ENCODE measurements at places on chromosomes 12 and 14. TPM values are rescaled to one million over a fixed set of nuclear protein-coding genes. Genes with fewer than 3 reads are reported as not detected.

USP44 gene
- 5.6 TPM for total RNA-seq

CEBPE gene
- total RNA-seq: not detected

RGS6 gene
- not detected for total RNA-seq

CDK2 gene
- 19.0 TPM for total RNA-seq

ASPG gene
- total RNA-seq: 0.51 TPM

SPATS2 gene
- total RNA-seq: 3.3 TPM

GRCh38 chr12:9319044-9319841, 111.0 kb upstream of the PZP start:
- no peak overlapping the region for H3K4me3 ChIP-seq
- H3K27me3 ChIP-seq: no peaks in the 10 kb centered on the region

GRCh38 chr14:81005540-81006228, 50.3 kb downstream of the TSHR start:
- H3K4me1 ChIP-seq: no peaks in the 10 kb centered on the region
- H3K36me3 ChIP-seq: no peaks in the 10 kb centered on the region
- no peak overlapping the region for H3K4me3 ChIP-seq
- DNase-seq: no peak
- no peak overlapping the region for H3K27ac ChIP-seq
- no peaks in the 10 kb centered on the region for H3K27me3 ChIP-seq

GRCh38 chr12:52965337-52965731, 16.4 kb downstream of the KRT18 start:
- no peaks in the 10 kb centered on the region for H3K27me3 ChIP-seq
- peak overlapping the region; percentile 63 for H3K27ac ChIP-seq
- no peaks in the 10 kb centered on the region for H3K36me3 ChIP-seq
- no peaks in the 10 kb centered on the region for H3K4me1 ChIP-seq
- no peak for DNase-seq

DNA sequence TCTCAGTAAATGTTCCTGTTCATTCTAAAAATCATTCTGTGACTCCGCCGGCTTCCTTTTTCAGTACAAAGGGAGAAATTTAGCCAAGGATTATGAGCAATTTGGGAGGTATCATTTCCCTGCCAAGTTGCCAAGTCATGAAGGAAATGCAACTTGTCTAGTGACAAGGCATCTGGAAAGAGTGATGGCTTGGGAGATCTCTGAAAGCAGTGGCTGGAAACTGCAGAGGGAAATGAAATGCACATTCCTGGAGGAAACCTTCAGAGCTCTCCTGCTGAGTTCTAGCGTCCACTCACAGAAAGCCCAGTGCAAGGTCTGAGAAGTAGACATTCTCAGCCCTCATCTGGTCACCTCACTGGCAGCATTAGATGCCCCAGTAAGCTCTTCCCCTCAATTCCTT, 91.7 kb downstream of the GALC start:
- no peaks in the 10 kb centered on the region for H3K27me3 ChIP-seq
- H3K4me1 ChIP-seq: no peaks in the 10 kb centered on the region
- no peaks in the 10 kb centered on the region for H3K36me3 ChIP-seq
- H3K27ac ChIP-seq: no peak overlapping the region
- no peak overlapping the region for H3K4me3 ChIP-seq
- DNase-seq: no peak

GRCh38 chr14:75558440-75558839, 20.0 kb upstream of the FLVCR2 start:
- no peaks in the 10 kb centered on the region for H3K4me1 ChIP-seq
- H3K4me3 ChIP-seq: no peak overlapping the region
- no peaks in the 10 kb centered on the region for H3K27me3 ChIP-seq
- H3K27ac ChIP-seq: no peak overlapping the region
- no peaks in the 10 kb centered on the region for H3K36me3 ChIP-seq

DNA sequence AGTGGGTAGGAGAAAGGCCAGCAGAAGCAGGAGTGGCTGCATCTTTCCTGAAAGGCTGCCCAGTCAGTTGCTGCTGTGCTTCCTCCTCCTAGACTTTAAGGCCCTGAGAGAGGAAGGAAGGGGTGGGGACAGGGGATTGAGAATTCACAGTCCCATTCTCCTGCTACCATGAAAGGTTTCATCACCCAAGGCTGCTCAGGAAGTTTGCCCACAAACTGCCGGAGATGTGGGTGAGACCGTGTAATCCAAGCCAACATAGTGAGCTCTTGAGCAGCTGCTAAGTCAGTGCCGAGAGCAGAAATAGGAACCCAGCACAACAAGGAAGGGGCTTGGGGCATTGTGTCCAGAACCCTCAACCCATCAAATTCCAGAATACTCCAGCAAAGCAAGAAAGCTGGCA, at the start of gene CTSG:
TSS of gene CTSG (minus strand) at position 69 of the 400 bp plus-strand sequence. CDS start at position 42, 27 bp downstream.
- no peaks in the 10 kb centered on the region for H3K27me3 ChIP-seq
- no peak within 1 kb of the TSS for H3K4me3 ChIP-seq
- no peaks in the 10 kb centered on the region for H3K36me3 ChIP-seq
- H3K27ac ChIP-seq: no peak within 1 kb of the TSS
- DNase-seq: no peak

- DNase-seq: no peak
- H3K4me1 ChIP-seq: no peaks in the 10 kb centered on the region
- no peak overlapping the region for H3K4me3 ChIP-seq
- H3K27me3 ChIP-seq: no peaks in the 10 kb centered on the region
- no peak overlapping the region for H3K27ac ChIP-seq
Measured at GRCh38 chr12:67331123-67331522, 62.0 kb downstream of the CAND1 start.

DNA sequence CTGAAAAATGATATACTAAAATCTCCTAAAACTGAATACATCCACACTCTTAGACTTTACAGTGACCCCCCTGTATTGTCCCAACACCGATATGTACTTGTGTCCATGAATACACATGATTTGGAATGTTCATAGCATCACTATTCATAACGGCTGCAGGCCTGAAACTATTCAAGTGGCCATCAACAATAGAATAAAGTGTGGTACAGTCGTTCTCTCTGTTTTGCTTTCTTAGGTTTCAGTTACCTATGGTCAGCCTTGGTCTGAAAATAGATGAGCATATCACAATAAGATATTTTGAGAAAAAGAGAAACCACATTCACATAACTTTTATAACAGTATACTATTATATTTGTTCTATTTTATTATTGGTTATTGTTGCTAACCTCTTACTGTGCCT, 150.6 kb downstream of the ASCL4 start:
- H3K36me3 ChIP-seq: no peaks in the 10 kb centered on the region
- H3K27me3 ChIP-seq: no peaks in the 10 kb centered on the region
- DNase-seq: no peak

DNA sequence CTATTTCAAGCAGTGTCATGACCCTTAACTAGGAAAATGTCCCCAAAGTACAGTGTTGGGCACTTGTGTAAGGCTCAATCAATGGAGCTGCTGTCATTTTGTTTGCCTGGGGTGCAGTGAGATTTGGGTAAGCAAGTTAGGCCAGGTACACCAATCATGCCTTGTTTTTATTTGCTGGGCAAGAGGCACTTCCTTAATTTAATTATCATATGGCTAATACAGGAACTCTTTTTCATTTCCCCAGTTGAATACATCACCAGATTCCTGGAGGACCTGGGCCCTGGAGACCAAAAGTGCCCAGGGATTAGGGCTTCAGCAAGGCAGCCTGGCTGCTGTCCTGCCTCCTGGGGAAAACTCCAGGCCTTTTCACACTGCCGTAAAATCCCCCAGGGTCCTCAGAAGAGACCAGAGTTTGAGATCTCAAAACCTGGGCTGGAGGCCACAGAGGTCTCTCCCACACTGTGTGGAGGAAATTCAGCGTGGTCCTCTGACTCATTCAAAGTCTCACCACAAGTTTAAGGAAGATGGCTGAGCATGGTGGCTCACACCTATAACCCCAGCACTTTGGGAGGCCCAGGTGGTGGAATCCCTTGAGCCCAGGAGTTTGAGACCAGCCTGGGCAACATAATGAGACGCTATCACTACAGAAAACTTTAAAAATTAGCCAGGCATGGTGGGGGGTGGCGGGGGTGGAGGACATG, 28.4 kb upstream of the FOXN3 start:
- H3K27me3 ChIP-seq: no peaks in the 10 kb centered on the region
- no peaks in the 10 kb centered on the region for H3K36me3 ChIP-seq
- H3K4me3 ChIP-seq: no peak overlapping the region
- no peaks in the 10 kb centered on the region for H3K4me1 ChIP-seq
- H3K27ac ChIP-seq: no peak overlapping the region

DNA sequence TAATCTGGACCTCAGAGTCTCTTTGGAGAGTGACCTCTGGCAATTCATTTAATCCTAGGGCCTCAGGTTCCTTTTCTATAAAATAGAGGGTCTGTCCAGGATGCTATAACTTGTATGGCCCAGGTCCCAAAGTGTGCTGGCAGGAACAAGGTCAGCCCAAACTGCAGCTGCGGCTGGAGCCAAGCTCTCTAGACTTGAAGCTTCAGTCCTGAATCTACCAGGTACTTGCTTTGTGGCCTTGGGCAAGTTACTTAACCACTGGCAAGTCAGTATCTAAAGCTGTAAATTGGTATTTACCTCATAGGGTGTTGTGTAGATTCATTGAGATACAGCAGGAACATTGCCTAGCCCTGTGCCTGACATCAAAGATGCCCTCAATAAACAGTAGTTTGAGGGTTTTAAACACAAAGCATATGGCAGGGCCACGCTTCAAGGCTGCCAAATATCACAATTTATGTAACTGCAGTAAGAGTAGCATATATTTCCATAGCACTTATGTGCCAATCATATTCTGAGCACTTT, 21.7 kb downstream of the CPM start:
- H3K36me3 ChIP-seq: no peaks in the 10 kb centered on the region
- no peak overlapping the region for H3K4me3 ChIP-seq
- H3K4me1 ChIP-seq: no peaks in the 10 kb centered on the region
- no peak for DNase-seq
- H3K27me3 ChIP-seq: no peaks in the 10 kb centered on the region

Data from uterus (tissue), 4 donors.